ENCODE measurements at places on chromosomes 4 and X.

DNA sequence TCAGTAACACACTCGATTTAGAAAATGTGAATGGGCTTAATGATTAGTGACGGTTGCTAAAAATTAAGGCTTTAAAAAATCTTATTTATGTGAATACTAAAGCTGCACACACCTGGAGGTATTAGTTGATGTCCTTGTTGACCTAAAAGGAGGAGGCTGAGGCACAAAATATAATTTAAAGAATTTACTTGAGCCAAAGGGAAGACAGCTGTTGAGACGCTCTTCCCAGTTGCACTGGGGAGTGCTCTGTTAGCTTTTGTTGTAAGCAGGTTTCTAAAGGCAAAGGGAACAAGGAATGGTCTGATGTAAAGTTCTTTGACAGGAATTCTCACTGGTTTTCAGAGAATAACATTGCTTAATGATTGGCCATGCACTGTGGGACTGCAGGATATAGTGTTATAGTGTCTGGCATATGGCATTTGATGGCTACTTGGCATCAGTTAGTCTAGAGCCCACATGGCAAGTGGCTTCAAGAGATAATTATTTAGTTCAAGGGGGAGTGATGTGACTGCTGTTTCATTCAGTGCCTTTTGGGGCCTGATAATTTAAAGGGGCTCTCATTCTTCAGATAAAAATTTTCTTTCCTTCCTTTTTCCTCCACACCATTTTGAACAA is 30.8 kb upstream of the PGM2 start:
- no peak for DNase-seq

DNA sequence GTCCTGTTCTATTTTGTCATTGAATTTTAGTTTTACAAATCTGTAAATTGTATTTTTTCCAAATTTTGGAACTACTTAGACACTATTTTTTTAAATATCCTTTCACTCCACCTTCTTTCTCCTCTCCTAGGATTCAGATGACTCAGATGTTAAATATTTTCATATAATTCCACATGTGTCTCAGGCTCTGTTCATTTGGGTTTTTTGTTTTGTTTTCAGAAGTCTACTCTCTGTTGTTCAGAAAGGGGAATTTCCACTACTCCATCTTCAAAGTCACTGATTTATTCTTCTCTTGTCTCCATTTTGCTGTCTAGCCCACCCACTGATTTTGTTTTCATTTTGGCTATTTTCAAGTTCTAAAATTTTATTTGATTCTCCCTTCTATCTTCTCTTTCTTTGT is 264.0 kb upstream of the SLIT2 start:
- DNase-seq, result peak; percentile 57

- no peak for DNase-seq
These were observed 15.7 kb upstream of the WDR19 start for GRCh38 chr4:39166669-39167068.

- no peak for DNase-seq
These were observed 301.1 kb downstream of the FRMPD4 start for GRCh38 chrX:12439416-12439815.

DNA sequence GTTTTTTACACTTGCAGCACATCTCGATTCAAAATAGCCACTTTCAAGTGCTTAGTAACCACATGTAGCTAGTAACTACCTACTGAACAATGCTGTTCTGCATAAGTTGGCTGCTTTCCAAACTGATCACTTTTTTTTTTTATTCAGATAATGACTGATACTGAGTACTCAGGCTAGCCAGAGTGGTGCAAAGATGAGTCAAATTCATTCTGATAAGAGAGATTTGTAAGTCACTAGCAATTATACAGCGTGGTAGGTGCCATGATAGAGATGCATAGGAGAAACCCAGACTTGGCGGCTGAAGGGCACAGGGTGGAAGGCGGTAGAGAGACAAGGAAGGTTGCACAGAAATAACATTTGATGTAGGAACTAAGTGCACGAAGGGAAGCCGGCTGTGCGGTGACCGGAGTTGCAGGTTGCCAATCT is 357 bp upstream of the IGBP1 start:
- DNase-seq, result no peak

- no peak for DNase-seq
These were observed 16.7 kb downstream of the EVC2 start for GRCh38 chr4:5691491-5692132.

DNA sequence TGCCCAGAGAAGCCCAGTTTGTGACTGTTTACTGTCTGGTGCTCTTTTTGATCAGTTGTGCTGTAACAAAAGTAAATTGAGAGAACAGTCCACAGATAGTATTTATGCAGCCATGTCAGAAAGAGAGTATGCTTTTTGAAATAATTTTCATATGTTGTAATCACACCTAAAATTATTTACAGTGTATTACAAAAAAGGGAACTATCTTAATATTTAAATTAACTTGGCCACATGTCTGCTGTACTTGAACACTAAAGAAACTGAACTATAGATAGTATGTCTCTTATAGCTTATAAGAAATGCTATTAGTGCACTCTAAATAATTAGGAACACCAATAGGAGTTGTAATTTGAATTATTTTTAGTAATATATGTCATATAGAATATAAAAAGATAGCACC is 30.2 kb downstream of the KIAA0232 start:
- no peak for DNase-seq

- no peak for DNase-seq
These were observed 26.1 kb downstream of the LAMTOR3 start for GRCh38 chr4:99868126-99868596.

GRCh38 chrX:124931958-124932357 is 387.7 kb upstream of the TEX13C start:
- no peak for DNase-seq

DNA sequence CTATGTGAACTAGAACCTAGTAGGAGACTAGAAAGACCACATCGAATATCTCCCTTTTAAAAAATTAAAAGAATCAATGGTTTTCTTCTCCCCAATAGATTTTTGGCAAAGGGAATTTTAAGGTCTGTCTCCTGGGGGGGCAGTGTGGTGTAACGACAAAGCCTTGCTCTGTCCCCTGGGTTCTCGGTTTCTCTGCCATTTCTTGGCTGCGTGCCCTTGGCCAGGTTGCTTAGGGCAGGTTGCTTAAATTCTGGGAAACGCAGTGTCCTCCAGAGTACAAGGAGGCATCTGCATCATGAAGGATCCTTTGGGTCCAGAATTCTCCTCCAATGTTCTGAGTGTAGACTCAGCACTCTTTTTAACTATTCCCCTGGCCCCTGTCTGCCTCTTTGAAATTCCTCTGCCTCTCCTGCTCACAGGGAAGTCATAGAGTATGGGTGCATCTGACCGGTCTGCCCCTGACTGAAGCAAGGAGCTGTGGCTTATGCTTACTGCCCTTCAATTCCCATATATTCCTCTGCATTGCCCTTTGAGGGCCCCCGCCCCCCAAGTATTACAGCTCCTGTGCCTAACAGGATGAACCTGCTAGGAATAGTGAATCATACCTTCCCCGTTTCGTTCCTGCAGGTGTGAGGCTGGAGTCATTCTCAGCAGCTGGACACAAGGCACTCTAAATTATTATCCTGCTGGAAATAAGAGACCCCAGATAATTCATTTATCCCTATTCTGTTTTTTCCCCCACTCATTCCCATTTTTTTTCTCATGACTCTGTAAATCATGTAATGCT is 2.2 kb downstream of the KIT start:
- no peak for DNase-seq

- no peak for DNase-seq
These were observed 132.9 kb upstream of the KLF8 start for GRCh38 chrX:56099271-56099670.

GRCh38 chr4:531721-532565 is 32.9 kb downstream of the PIGG start:
- DNase-seq, result no peak

- DNase-seq, result no peak
These were observed 444.7 kb upstream of the RPS6KA3 start for GRCh38 chrX:20711366-20711765.

DNA sequence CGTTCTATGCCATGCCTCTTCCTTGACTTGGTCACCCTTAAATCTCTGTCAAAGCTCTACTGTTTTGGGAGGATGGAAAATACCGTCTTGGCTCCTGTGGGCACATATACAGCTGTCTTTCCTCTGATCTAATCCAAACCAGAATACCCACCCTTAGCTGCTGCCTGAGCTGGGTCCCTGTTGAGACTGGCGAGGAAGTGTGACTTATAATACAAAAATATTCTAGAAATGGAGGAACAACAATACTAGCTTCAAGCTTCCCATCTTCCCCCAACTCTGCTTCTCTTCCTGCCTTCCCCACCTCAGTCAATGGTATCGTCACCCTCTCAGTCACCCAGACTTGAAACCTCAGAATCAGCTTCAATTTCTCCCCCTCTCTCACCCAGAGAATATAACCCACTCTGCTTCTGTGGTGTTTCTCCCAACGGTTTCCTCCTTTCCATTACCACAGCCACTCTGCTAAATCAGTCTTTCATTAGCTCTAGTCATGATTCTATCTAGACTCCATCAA is 599 bp upstream of the IL2RG start:
- DNase-seq, result no peak

GRCh38 chrX:146186540-146186939 is 368.9 kb downstream of the SLITRK2 start:
- no peak for DNase-seq

GRCh38 chr4:106816496-106816895 is 219.6 kb downstream of the DKK2 start:
- peak; percentile 62 for DNase-seq

GRCh38 chr4:6095897-6096296 is 77.7 kb upstream of the C4orf50 start:
- no peak for DNase-seq

DNA sequence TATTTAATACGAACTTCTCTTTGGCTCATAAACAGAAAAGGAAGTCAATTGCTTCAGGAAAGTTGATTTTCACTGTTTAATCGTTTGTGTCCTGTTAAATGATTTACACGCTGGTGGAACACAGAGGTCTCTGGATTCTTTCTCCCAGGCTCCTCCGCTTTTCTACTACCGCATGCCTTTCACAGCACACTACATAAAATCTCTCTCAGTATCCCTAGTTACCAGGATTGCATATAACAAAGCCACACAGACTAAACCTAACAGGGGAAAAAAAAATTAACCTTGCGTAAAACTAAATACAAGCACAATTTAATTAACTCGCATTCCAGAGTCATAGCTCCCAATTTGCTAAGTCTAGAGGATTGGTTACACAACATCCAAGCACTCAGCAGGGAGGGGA is 133.9 kb downstream of the CORIN start:
- no peak for DNase-seq

DNA sequence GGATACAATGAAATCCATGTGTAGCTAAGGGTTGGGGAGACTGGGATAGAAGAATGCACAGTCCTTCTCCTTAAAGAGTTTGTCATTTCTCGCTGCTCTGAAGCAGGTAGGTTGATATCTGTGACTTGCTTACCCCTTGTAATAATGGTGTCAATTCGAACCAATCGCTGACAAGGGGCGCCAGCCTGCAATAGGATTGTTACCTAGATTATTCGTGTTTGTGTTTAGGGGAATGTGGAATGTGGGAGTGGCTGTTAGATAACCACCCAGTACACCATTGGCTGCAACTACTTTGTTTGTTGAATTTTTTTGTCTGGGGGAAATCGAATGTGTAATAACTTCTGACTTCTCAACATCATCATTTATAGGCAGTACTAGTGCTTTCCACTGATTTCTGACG is 141.6 kb downstream of the LARP7 start:
- DNase-seq, result no peak

- DNase-seq, result peak; percentile 69
These were observed 551.5 kb upstream of the PITX2 start for GRCh38 chr4:111174331-111174730.

GRCh38 chrX:74232859-74233258 is 71.1 kb upstream of the ZCCHC13 start:
- no peak for DNase-seq

DNA sequence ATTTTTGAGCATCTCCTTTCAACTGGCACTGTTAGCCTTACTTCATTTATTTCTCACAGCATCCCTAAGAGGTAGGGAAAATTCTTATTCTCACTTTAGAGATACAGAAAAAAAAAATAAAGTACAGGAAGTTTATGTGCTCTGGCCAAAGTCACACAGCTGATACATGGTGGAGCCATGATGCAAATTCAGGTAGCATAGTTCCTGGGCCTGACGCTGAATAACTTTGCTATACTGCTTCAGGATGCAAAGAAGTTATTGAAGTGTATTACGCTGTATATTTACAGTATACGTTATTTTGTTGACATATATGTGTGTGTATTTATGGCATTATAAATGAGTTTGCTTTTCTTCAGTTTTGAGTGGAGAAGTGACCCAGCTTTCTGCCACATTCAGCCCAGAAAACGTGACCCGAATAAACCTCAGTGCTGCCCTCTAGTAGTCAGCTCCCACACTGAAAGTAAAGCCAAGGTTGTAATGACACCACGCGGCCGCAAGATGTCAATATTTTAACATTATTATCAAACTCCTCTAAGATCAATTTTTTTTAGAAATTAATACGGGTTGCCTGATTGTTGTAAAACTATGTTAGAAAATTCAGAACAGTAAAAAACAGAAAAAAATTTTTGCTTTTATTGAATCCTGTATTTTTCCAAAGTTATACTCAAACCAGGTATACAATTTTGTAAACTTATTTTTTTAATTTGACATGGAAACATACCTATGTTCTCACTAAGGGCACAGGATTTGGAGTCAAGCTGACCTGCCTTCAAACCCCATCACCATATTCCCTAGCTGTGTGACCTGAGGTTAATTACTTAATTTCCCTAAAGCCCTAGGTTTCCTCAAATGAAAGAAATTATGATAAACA is 3.8 kb upstream of the GUCY2F start:
- no peak for DNase-seq

DNA sequence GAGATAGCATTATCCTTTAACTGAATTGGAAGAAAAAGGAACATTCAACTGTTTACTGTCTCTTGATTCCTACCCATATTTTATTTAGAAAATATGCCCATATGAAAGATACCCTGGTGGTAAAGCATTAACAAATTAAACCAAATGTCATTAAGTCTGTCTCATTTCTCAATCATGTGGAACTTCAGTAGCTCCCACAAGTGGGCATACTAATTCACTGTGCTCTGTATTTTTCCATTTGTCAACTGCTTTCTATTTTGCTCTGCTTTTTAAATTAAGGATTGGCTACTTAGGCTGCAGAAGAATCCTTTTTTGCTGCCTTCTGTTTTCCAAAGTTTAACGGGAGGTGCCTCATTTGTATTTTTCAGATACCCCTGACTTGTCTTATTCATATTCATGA is 77.2 kb downstream of the DDIT4L start:
- no peak for DNase-seq

DNA sequence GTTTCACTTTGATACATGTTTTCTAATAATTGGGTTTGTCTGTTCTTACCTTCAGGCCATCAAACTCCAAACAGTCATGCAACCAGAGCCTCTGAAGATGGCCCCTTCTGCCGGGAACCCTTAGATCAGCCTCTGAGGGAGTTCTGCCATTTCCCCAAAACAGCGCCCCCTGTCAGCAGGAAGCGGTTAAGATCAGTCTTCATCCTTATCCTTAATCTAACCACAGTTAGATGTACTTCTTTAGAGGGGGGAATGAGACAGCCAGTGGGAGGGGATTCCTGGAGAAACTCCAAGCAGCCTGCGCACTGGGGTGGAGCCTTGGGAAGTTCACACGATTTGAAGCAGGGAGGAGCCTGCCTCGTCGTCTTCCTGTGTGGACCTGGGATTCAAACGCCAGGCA is 185.4 kb downstream of the INPP4B start:
- DNase-seq, result no peak
